Right ventricle myocardium inferior (tissue), 1 donor: ENCODE measurements at places on chromosomes 1 and 21.

- DNase-seq = no peak
Observed at GRCh38 chr1:244361764-244362473, 89.8 kb downstream of the ADSS2 start.

DNA sequence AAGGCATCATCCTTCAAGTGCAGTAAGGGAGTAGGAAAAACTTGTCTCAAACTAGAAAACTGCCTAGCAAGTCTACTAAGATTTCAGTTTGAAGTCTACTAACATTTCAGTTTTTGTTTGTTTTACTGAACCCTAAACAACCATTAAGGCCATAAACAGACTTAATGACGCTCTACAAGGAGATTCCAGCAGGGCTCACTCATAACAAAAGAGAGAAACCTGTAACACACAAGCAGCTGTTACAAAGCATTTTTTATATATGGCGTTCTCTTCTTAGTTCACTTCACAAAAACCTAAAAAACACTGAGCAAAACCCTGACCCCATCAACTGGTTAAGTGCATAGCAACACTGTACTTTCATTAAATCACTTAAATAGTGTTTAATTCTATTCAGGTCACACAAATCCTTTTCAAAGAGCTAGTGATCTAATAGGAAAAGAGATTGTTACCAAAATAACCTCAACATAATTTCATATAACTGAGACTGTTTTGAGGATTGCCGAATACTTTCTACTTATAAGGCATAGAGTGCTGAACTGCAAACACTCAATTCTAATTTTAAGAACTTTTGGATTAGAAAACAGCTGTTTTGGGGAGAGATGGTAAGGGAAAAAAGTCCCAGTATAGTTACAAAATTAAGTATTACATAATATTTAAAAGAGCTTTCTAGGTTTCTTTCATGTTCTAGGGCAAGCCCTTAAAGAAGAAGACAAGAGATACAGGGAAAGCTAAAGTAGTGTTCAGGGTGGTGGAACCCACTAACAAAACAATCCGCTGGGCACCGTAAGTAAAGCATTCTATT, 1.4 kb downstream of the B3GALNT2 start:
- DNase-seq = no peak

GRCh38 chr1:182687361-182687760, 3.0 kb upstream of the RGS8 start:
- no peak for DNase-seq

GRCh38 chr1:81325397-81325796, 475.3 kb upstream of the ADGRL2 start:
- no peak for DNase-seq

DNA sequence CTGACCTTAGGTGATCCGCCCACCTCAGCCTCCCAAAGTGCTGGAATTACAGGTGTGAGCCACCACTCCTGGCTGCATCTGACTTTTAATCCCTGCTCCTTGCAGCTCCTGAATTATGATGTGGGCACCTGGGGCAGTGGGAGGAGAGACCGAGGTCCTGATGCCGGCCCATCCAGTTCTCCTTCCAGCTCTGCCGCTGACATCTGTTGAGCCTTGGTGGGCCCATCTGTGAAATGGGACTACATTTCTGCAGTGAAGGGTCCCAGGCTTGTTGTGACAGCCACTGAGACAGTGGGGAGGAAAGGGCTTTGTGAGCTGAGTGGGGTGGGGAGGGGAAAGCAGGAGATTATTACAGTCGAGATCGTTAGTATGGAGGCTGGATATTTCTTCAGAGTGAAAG, 11.8 kb downstream of the PLA2G2F start:
- DNase-seq = no peak

DNA sequence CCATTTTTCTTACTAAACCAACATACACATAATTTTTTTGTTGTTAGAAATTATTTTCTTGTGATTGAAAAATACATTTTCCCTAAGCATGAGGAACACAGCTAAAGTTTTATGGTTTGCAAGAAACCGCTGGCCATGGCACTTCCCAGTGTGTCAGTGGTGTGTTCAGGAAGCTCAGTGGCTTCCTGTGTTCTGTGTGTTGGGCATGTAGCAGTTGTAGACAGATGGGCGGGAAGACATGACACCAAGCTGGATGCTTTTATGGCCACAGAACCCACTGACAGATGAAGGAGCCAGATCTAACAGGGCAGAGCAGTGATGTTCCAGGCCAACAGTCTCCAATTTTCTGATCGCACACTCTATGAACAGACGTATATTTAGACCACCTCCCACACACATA, 119.8 kb downstream of the GALNT2 start:
- DNase-seq = no peak

- DNase-seq = no peak
Observed at GRCh38 chr1:234621657-234622335, 11.8 kb upstream of the IRF2BP2 start.

DNA sequence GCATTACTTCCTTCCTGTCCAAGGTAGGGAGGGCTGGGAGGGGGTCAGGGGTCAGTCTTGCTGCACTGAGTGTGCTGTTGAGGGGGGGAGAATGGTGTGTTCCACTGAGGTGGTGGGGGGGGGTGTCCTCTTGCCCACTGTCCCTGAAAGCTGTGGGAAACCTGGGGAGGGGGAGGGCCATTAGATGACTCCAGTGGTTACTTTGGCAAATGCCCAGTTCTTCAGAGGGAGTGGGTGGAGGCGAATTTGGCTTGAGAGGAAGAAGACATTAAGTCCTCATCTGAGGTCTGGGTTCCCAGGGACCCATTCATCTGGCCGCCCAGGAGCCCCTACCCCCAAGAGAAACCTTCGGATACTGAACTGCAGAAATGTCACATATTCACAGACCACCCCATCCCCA, 36.2 kb downstream of the MEF2D start:
- no peak for DNase-seq

DNA sequence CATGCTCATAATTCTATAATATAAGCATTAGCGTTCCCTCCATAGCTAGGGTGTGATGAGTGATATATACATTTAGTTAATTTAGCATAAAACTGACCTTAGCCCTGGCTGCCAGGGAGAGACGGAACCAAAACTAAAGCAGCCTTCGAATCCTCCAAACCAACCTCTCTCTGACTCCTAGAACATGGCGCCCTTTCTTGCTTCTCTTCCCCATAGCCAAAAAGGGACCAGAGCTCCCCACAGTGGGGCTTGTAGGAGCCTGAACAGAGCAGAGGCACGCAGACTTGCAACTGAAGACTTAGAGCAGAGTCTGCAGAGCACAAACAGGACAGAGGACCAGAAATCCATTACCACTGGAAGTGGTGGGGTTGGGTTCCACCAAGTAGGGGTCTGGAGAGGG, 17.7 kb downstream of the IRF2BP2 start:
- DNase-seq = no peak

DNA sequence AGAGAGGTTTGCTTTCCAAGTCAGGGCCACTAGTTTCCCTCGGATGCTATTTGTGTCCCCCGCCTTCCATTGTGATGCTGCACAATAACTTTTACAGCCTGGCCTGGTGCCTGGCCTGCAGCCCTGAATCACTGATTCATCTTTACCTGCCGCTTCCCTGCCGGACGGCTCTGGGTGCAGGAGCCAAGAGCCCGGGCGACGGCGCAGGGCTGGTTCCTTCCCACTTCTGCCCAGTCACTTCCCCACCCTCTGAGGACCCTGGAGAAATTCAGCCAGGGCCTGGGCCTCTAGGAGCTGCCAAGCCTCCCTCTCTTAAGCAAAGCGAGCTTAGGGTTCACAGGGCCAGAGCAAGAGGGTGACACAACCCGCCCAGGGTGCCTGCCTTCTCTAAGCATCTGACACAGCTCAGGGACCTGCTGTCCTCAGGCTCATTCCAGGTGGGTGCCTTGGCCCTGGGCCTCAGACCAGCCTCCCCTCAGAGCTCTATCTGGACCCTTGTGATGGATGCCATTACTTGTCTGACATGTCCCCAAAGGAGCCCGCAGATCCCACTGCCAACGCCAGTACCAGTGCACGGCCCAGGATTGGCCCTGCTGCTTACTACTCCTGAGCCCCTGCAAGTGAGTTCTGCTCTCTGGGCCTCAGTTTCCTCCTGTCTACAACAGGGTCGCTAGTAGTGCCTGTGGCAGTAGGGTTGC, 381.0 kb upstream of the VAMP3 start:
- no peak for DNase-seq

- DNase-seq = no peak
Observed at GRCh38 chr1:19424651-19425570, 60.4 kb downstream of the CAPZB start.

DNA sequence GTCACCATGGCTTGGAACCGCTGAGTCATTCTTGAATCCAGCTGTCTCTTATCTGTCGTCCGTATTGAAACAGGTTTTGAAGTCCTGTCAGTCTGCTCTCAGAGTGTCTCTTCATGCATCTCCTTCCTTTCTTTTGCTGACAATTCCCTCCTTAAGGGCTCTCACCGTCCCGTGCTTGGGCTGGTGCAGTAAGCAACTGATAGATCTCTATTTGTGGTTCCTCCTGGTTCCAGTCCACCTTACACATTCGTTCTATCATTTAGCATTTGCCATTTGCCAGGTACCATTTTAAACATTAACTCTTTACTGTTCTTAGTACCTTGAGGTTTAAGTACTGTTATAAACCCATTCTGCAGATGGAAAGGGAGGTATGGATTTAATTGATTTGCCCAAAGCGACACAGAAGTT, 88.9 kb downstream of the DYRK1A start:
- no peak for DNase-seq

DNA sequence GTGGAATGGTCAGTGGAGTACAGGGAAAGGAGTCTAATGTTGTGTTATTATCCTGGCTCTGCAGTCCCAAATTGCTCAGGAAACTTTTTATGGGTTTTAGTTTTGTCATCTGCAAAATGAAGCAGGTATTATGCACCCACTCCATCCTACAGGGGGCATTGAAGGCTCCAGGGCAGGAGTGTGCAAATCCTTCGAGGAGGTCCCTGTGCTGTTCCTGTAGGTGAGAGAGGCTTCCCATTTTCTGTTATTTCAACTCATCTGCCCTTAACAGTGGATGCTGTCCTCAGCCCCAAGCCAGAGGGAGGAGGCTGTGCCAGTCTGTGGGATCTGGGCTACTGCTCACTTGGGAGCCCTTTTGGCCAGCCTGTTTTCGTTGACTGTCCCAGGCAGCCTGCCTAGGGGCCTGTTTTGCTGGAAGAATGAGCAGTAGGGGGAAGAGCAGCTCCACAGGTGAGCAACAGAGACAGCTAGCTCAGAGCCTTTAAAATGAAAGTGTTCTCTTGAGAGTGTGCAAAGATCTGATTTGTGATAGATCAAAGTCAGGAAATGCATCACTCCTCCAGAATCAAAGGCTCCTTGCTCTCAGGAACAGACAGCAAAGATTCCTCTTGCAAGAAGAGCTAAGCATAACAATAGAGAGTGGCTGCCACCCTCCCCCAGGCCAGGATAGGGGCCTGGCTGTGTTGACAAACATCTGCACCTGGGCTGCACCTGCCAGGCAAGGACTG, 317.6 kb upstream of the PROX1 start:
- no peak for DNase-seq

DNA sequence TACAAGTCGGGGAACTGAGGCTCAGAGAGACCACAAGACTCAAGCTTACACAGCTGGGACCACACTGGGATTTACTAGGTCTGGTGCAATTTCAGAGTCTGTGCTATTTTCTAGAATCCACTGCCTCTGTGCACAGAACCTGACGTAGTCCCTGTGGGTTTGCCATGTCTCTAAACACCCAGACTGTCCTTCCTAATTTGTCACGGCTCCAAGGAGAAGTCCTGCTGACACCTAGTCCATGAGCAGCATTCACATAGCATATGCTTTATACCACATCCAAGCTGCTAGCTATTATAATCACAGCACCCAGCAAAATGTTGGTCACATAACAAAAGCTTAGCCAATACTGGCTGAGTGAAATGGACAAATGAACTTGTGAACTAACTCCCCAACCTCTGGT, 79.0 kb upstream of the HMGB4 start:
- DNase-seq = no peak

GRCh38 chr1:219374046-219374566, 200.4 kb downstream of the LYPLAL1 start:
- no peak for DNase-seq

DNA sequence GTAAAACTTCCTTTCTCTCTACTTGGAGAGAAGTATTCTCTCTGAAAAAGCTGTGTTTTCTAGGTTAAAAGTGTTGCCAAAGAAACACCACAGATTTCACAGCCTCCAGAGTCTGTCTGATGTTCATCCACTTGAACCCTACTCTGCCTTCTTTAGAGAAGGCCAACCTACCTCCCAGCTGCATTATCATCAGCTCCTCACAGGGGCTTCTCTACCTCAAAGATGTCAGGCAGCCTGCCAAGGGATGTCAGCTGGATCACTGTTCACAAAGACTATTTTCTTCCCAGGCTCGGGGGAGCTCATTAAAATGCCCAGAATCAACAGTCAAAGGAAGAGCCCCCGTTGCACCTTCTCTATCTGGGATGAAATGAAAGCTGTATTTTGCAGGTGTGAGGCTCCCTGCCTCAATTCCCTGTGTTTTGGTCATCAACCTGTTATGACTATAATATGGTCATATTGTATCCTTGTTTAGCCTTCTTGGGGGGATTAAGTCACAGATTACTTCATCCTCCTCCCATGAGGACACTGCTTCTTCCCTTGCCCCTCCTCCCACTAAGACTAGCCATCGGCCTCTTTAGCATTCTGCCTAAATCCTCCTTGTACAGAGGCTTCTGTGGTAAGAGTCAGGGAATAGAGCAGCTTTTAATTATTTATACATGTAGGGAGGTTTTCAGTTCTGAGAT, 25.7 kb downstream of the ANGPTL7 start:
- no peak for DNase-seq

DNA sequence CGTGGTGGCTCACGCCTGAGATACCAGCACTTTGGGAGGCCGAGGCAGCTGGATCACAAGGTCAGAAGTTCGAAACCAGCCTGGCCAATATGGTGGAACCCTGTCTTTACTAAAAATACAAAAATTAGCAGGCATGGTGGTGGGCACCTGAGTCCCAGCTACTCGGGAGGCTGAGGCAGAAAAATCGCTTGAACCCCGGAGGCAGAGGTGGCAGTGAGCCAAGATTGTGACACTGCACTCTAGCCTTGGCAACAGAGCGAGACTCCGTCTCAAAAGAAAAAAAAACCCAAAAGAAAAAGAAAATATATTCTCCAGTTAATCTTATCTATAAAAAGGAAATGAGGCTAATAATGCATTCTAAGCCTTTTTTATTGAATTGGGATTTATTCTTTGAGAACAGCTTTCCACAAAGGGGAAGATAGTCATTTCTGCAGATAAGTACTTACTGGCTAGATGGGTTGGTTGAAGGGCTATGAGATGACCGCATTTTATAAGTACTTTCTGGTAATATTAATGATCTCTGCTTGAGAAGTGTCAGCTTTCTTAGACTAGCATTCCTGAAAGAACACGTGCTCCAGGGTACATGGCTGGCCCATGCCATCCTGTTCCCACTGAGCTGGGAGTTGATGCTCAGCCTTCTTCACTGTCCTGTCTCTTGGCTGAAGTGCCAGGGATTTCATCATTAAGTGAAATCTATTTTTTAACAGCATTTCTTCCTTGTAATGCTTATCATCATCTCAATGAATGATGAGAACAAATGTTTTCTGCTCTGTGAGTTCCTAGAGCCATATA, 57.9 kb downstream of the SASS6 start:
- no peak for DNase-seq

GRCh38 chr1:43225168-43225567, 44.6 kb upstream of the TMEM125 start:
- DNase-seq = no peak

- no peak for DNase-seq
Observed at GRCh38 chr1:206566999-206567398, 45.3 kb downstream of the EIF2D start.

GRCh38 chr1:3461934-3462275, 7.4 kb downstream of the ARHGEF16 start:
- DNase-seq = peak; percentile 31

GRCh38 chr1:62386351-62387121, 50.3 kb upstream of the USP1 start:
- DNase-seq = no peak

GRCh38 chr1:245541369-245541768, 386.6 kb downstream of the KIF26B start:
- no peak for DNase-seq

GRCh38 chr1:246726255-246726679, 2.1 kb downstream of the SCCPDH start:
- no peak for DNase-seq
